ENCODE measurements at places on chromosomes 1 and 21.

DNA sequence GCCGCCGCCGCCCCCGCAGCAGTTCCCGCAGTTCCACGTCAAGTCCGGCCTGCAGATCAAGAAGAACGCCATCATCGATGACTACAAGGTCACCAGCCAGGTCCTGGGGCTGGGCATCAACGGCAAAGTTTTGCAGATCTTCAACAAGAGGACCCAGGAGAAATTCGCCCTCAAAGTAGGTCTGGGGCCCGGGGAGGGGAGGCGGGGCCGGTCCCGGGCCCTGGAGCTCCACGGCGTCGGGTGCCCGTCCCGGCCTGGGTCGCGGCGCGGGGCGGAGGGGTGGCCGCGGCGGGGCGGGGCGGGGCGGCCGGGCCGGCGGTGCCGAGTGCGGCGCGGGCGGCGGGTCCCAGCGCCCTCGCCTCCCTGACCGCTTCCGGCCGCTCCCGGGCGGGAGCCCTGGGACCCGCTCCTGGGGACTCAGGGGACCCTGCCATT, 646 bp downstream of the MAPKAPK2 start:
- DNase-seq = no peak

GRCh38 chr1:197787056-197787455, 11.8 kb upstream of the DENND1B start:
- DNase-seq = no peak

DNA sequence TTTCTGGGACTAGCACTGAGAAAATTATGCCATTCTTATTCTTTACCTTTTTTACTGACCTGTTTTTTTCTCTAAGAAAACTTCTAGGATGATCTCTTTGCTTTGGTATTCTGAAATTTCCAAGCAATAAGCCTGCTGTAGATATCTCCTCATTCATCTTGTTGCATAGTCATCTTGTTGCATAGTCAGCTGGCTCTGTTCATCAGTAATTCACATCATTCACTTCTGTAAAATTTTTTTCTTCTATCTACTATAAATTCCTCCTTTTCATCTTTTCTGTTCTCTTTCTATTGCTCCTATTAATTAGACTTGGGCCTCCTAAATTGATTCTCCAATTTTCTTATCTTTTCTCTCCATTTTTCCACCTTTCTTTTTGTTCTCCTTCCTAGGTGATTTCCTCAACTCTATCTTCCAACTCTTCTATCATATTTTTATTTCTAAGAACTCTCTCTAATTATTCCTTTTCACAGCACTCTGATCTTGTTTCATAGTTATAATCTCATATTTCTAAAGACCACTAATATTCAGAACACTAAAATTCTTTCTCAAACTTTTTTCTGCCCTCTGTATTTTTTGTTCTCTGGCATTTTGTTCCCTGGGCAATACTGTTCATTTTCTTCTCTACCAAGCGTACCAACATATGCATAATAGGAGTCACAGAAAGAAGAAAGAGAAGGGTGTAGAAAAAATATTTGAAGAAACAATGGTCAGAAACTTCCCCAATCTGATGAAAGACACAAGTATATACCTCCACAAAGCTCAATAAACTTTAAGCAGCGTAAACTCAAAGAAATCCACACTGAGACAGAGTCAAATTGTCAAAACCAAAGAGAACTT, 17.7 kb downstream of the TUT4 start:
- DNase-seq = no peak

DNA sequence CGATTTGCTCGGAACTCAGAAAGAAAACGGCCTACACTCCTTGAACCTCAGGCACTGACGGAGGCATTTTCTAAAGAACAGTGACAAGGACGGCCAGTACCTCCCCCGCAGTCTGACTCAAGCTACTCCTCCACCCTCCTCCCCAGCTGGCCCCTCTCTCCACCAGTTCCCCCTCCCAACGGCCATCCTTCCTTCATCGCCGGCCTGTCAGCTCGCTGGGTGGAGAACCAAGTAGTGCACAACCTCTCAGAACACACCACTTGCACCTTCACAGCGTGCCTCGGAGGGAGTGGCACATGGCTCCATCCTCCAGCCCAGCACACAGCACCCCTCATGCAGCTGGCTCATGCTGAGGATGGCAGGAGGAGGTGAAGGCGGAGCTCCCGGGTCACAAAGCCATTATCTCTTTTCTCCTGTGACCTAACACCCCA, 58.8 kb downstream of the TOR1AIP2 start:
- no peak for DNase-seq

DNA sequence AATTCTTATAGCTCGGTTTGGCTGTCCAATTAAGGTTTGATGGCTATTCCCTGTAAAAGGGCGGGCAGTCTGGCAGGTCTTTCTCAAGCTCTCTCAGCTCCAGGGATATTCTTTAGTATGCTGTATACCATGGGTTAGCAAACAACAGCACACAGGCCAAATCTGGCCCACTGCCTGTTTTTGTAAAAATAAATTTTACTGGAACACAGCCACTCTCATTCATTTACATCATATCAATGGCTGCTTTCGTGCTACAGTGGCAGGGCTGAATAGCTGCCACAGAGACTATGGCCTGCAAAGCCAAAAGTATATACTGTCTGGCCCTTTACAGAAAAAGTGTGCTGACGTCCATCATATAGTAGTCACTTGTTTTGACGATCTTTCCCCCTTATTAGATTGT, 32.0 kb downstream of the MACO1 start:
- no peak for DNase-seq

GRCh38 chr21:39014747-39015146, 168.5 kb downstream of the PSMG1 start:
- no peak for DNase-seq

DNA sequence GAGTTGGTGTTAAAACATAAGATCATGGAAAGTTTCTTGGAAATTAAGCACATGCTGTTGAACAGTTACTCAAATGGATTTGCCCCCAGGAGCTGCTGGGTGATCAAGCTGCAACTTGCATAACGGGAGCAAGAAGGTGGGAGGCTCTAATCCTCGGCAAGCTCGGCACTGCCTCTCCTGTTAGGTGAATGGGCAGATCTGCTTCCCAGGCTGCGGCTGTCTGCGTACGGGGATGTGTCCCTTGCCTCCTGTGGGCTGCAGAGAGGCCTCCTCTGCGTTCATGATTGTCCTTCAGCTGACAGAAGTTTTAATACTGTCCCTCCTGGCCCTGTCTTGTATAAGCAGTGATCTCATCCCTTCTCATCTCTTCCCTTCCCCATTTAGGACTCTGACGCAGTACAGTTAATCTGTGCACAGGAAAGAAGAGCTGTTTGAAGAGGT, 36.7 kb downstream of the ATP1A1 start:
- DNase-seq = no peak

DNA sequence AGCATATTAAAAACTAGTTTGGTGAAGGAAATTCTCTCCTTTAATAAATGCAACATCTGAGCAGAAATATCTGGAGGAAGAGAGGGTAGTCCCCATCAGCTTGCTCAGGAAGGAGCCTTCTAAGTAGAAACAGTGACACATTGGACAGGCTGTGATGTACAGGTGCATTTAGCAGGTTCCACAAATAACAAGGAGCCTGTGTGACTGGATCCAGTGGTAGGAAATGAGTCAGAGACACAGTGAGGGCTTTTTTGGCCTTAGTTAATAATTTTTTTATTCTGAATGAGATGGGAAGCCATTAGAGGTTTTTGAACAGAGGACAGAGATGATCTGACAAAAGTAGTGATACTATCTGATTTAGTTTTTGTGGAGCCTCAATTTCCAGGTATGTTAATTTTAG, 738.9 kb upstream of the PTBP2 start:
- DNase-seq = no peak

DNA sequence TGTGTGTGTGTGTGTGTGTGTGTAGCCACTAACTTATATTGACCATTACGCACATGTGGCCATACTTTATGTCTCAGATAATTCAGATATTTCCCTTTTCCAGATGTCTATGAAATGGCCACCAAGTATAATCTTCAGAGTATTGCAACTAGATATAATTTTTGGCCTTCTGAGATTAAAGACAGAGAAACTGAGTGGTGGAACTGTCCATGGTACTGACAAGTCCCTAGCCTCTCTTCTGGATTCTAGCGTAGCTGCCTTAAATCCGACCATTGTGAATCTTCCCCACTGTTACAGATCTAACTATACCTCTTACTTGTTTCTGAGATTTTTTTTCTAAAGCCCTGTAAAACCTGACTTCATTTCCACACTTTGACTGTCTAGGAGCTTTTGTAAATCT, 100.0 kb upstream of the SERTAD4 start:
- DNase-seq = no peak

- no peak for DNase-seq
These were observed 7.0 kb downstream of the CACNA1E start for GRCh38 chr1:181490276-181490675.

GRCh38 chr1:233912447-233912846, 8.0 kb downstream of the SLC35F3 start:
- DNase-seq = no peak

DNA sequence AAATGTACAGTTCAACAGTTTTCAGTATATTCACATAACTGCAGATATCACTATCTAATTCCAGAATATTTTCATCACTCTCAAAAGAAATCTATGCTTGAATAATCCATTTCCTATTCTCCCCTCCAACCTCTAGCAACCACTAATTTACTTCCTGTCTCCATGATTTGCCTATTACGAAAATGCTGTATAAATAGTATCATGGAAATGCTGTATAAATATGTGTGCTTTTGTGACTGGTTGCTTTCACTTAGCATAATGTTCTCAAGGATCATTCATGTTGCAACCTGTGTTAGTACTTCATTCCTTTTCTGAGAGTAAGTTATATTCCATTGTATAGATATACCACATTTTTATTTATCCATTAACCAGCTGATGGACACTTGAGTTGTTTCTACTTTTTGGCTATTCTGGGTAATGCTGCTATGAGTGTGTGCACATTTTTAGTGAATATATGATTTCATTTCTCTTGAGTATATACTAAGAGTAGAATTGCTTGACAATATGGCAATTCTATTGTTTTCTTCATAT, 115.6 kb downstream of the TNFSF18 start:
- no peak for DNase-seq

DNA sequence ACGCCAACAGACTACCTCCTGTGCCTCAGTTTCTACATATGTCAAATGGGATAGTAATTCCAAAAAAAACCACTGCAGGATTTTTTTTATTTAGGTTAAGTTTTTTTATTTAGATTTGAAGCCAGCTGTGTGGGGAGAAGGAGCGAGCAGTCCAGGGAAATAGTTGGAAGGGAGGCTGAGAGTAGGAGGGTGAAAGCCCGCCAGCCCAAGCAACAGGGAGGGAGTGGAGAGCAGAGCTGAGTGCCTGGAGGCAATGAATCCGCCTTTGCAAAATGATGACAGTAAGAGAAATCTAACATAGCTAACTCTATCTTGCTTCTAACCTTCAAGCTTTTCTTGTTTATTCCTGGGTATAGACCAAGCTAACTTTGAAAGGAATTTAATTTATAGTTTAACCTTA, 15.6 kb upstream of the C1orf198 start:
- no peak for DNase-seq

GRCh38 chr1:44696789-44697345, 22.4 kb downstream of the ARMH1 start:
- DNase-seq = no peak

DNA sequence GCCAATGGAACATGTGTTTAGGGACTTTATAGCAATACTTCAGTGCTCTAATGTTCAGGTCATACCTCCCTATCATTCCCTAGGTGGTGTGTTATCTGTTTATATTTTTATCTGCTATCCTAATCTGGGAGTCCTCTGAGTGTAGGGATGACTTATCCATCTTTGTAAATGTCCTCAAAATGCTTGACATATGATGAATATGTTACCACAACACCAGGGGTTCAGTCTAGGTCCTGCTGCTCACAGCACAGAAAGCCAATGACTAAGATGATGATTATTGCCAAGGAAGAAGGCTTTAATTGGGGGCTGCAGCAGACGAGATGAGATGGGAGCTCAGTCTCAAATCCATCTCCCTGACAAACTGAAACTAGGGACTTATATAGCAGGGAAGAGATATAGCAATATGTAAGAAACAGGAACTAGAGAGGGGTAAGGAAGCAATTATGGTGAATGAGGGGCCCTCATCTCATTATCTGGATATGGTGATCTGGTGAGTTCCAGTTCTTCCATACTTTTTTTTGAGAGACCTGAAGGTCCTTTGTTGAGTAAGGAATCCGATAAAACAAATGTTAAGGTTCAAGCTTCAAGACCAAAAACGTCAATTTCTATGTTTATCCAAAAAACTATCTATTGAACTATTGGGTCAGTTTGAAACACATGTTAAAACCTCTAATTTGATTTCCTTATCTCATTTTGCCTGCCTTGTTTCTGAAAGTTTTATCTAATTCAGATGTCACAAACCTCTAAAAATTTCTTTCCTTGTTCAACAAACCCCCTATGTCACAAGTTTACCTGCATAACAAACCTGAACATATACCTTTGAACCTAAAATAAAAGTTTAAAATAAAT, 256.7 kb upstream of the CACYBP start:
- no peak for DNase-seq

GRCh38 chr1:213284626-213285025, 233.6 kb downstream of the RPS6KC1 start:
- DNase-seq = no peak

DNA sequence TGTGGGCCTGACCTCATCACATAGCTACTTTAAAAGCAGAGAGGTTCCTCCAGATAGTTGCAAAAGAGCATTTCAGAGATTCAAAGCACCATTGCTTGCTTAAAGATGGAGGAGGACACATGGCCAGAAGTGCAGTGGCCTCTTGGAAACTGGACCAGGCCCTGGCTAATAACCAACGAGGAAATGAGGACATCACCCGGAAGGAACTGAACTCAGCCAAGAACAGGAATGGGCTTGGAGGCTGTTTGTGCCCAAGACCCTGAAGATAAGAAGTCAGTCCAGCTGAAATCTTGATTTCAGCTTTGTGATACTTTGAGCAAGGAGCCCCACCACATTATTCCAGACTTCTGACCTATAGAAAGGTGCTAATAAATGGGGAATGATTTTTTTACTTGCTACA, 437.0 kb downstream of the PTPRC start:
- no peak for DNase-seq

GRCh38 chr1:204984499-204984898, 58.5 kb upstream of the CNTN2 start:
- no peak for DNase-seq

DNA sequence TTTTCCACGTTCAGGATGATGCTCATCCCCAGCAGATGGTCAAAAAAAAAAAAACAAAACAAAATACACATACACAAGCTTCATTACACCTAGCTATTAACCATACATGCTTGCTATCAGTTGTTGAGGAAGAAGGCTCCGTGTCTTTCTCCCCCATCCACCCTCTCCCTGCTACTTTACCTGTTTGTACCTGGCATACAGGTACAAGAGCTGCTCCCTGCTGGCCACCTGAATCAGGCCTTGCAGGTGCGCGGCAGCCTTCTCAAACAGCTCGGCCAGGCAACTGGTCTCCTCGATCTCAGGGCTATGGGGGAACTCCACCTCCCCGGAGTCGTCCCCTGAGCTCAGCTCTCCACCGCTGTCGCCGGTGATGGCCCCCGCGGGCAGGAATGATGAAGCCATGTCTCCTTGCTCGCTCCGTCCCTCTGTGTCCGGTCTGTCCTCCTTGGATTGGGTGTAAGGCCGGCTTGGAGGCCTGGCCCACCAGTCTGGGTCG, 464 bp downstream of the ACBD6 start:
- peak; percentile 68 for DNase-seq
